Cerebellar nuclear complex (tissue), 1 donor: ENCODE measurements at places on chromosomes 2 and 18.

DNA sequence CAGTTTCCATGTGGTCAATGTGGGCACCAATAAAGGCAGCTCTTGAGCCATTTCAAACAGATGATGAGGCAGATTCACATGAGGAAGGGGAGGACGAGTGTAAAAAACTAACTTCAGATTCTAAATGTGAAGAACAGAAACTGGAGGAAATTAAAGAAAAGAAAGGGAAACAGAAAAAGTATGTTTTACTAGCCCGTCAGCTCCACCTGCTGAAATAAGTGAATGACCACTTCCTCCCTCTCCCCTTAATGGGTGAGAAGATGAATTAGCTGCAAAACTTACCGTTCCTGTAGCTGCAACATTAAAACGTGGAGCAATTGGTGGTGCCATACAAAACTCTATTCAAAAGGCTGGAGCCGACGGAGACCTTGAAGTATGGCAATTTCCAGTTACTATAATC is 203.5 kb downstream of the UXS1 start:
- DNase-seq: no peak

DNA sequence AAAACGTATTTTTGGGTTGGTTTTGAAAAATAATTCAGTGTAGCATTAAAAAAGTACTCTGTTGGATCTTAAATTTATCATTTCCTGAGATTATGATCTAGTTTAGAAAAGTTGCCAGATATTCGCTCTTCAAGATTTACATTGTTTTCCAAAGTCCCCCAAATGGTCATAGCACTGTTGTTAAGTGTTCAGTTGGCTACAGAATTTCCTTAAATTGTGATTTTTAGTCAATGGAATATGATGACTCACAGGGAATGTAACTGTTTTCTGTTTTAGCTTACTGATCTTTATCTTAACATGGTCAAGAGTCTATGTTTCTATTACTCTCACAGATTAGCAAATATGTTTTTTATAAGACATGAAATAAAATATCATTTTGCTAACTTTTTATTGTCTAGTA is 23.2 kb downstream of the PLCL1 start:
- no peak for DNase-seq

DNA sequence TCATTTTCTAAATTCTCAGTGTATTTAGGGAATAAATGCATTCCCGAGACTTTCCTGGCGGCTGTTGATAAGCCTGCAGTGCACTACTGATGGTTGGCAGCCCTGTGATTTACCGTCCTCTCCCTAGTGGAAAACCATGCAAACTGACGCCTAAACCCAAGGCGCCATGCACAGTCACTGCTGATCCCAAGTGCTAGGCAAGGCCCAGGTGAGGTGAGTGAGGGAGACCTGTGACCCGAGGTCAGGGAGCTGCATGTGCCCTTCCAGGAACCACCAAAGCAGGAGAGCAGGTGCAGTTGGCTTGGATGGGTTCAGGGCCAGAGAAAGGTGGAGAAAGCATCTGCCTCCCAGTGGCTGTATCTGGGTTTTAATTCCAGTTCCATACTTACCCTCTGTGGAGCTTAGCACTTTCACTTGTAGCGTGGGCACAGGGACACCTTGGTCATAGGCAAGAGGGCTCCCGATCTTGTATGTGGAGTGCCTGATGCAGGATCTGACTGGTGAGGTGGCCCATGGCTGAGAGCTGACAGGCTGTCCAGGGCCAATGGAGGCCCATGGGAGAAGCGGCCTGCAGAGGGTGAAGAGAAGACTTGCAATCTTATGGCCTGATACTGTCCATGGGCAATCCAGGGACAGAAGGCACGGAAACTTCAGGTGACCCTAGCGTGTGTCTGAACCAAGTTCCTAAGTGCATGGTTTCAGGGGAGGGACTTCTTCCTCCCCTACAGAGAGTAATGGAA is 131.3 kb downstream of the SH3RF3 start:
- no peak for DNase-seq

DNA sequence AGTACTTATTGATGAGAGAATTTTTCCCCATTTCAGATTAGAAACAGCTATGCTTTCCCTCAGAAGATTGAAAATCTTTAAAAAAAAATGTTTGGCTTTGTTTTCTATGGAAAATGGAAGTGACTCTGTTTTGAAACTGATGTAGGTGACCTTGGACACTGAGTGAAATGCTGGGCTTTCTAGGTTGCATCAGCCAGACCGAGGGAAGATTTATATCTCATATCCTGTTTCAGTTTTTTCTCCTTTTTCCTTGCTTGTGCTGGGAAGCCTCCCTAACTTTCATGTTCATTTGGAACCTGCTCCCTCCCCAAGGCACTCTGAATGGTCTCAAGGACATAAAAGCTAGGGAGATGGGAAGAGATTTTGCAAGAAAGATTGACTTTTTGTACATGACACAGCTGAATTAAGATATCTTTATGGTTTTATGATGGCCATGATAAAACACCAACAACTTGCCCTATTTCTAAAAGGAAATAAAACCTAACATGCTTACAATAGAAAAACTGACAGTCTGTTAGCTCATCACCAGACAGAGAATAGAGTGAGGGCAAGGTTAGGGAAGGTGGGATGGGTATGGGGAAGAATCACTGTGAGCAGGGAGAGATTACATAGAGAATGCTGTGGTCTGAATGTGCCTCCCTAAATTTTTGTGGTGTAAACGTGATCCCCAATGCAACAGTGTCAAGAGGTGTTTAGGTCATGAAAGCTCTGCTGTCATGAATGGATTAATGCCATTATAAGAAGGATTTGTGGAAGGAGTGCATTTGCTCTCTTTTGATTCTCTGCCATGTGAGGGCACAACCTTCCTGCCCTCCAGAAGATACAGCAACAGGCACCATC is 249.7 kb downstream of the TPGS2 start:
- DNase-seq: no peak

DNA sequence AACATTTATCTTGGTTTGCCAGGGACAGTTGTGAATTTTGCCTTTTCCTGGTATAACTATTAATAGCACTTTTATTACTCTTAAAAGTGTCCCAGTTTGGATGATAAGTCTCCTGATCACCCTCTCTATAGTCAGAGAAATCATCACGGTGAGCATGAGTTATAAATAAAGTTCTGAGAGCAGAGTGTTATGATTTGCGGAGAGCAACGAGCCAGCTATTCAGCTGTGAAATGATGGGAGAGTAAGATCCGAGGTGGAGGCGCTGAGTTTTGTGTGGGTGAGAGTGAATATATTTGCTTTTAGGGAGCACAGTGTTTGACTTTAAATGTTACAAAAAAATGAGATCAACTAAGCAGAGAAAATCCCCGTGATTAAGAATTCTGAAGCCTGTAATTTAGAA is 179.6 kb downstream of the DSC3 start:
- DNase-seq: no peak

DNA sequence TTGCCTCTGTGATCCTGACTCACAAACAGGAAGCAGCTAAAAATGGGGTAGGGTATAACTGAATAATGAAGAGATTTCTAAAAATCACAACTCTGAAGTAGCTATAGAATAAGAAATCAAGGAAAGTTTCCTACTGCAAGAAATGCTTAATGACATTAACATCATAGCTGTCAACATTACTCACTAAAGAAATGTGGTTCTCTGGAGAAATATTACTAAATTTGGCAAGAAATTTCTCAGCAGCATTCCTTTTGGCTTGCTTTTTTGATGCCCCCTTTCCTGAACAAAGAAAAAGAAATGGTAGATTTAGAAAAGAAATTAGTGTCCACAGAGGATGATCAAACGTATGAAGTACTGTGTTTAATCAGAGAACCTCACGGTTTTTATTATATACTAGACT is 9.5 kb downstream of the PRKRA start:
- no peak for DNase-seq

DNA sequence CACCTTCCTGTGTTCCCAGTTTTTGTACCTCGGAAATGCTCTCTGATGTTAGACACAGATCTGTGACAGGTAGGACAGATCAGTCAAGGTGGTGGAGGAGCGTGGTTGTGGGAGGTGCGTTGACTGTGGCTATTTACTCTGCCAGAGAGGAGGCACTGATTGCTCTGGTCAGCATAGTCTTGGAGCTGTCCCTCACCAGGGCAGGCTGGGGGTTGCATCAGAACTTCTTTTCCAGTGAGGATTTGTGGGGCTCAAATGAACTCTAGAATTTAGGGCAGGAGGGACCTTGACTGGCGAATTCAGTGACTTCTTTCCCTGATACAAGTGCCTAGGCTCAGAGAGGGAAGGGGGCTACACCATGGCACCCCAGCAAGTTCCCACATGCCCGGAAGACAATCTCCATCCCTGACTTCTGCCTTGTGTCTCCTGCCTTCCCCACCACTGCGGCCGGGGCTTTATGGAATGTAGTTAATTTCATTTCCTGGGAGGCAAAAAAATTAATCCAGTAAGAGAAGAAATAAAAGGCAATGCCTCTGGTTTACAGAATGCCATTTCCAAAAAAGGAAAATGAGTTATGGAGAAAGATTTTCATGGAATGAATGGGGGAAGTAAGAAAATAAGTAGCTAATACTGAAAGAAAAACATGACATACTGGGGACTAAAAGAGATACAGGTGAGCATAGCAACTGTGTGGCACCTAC is 26.1 kb downstream of the NIFK start:
- DNase-seq: no peak

- no peak for DNase-seq
Measured at GRCh38 chr2:3180082-3180908, 197.3 kb downstream of the EIPR1 start.

DNA sequence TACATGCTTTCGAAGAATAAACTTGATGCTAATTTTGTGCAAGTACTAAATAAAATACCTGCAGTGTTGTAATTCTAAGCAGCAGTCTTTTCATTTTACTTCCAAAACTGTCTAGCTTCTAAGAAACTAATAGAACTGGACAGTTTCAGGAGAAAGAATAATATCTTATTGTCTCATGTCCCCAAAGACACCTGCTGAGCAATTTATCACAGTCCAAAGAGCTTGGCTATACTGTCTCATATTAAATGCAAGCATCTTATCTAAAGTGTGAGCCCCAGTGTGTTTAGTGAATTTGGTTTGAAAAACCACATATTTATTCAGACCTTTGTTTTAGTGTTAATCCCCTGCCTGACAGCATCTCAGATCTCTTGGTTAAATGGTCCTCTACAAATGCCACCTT is 374.3 kb downstream of the TMX3 start:
- DNase-seq: no peak

- no peak for DNase-seq
Measured at GRCh38 chr18:23998820-23999219, 15.7 kb upstream of the TTC39C start.

GRCh38 chr2:41910126-41910525 is 137.7 kb upstream of the PKDCC start:
- DNase-seq: no peak
